ENCODE measurements at places on chromosomes 6 and 20.

GRCh38 chr6:24929242-24929641, 6.5 kb downstream of the RIPOR2 start:
- DNase-seq = no peak

GRCh38 chr6:4107873-4108272, 27.5 kb downstream of the ECI2 start:
- no peak for DNase-seq

- no peak for DNase-seq
Observed at GRCh38 chr6:148445620-148446019, 103.0 kb downstream of the SASH1 start.

DNA sequence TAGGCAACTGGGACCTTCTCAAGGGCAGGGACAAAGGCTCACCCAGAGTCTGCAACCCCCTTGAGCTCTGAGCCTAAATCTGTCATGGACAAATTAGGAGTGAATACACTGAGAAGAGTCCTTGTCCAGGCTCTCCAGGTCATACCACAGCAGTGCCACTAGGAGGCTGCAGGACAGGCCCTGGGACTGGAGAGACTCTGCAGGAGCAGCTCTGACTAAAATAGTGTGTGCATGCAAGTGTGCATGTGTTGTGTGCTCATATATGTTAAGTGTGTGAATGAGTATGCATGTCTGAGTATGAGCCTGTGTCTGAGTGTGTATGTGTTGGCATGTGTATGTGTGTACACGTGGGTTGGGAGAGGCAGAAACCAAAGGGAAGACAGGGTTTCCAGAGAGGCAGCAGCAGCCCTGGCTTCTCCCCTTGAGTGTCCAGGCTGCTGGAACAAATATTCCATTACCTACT, 27.1 kb downstream of the MRPL14 start:
- no peak for DNase-seq

GRCh38 chr20:7214081-7214740, 446.7 kb downstream of the BMP2 start:
- DNase-seq = no peak

DNA sequence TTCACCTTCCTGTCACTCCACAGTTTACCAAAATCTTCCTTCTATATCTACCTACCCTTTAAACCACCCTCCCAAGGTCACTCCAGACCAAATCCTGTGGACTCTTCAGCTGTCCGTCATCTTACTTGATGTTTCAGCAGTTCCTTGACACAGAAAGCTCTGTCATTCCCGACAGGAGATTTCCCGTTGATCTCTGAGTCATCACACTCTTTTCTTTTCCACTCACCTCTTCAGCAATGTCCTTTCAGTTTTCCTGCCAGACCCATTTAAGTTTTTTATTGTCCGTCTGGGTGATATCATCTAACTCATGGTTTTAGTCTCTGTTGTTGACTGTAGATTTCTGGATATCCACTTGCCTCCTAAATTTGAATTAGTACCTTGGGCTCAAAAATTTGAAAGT, 69.9 kb upstream of the SCGN start:
- DNase-seq = no peak

DNA sequence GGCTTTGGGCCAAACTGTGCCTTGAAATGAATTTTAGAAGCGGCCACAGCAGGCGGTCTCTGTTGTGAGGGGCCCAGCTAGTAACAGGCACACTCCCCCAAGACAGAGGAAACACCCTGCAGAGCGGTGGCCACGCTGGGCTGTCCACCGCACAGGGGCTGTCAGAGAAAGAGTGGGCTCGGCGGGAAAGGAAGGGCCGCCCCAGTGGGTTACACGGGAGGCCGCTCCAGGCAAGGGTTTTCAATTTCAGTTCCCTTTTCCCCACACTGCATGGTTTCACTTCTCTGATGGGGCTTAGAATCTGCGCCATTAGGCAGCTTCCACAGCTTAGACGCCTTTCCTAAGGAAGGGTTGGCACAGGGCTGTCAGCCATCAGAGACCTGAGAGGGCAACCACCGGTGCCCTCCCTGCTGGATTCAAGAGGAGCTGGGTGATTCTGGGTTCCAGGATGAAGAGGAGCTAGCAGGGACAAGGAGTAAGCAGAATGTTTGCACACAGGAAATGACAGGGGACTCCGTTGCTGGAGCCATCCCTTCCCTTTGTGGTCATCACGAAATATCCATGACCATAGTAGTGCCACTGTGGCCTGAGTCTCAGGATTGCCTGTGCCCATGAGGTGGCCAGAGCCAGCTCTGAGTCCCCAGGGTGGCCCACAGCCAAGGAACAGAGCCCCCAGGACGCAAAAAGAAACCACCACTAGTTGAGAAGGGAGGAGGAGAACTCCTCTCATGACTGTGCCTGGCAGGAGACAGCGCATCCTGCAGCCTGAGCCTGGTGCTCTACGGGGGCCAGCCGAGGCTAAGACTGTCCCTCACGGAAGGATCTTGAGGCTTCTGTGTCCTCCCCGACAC, 282.7 kb downstream of the NRN1 start:
- no peak for DNase-seq

DNA sequence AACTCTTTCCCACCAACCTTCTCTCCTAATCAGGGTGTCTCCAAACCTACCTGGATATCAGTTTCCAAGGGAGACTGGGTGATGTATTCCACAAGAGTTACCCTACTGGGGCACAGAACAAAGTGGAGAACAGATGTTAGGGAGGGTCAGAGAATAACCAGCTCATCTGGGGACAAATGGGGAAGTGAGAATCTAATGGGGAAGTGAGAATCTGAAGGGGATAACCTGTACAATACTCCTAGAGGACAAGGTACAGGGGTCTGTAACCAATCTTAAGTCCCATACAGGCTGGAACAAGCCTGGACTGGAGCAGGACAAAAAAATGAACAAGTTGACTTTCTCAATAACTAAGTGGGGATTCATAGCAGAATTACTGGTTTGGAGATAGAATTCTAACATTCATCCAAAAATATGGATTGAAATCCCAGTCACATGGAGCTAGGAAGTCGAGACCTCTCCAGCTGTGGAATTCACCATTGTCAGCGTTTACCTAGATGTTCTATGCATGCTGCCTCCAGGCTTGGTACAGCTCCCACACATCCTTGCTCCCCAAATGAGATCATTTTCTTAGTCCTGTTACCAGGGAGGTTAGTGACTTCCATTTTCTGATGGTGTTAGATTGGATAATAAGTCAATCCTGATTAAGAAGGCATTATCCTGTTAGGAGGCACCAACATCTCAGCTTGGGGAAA, 214.8 kb upstream of the MOCS1 start:
- DNase-seq = no peak

- no peak for DNase-seq
Observed at GRCh38 chr6:155444952-155445903, 10.4 kb downstream of the NOX3 start.

DNA sequence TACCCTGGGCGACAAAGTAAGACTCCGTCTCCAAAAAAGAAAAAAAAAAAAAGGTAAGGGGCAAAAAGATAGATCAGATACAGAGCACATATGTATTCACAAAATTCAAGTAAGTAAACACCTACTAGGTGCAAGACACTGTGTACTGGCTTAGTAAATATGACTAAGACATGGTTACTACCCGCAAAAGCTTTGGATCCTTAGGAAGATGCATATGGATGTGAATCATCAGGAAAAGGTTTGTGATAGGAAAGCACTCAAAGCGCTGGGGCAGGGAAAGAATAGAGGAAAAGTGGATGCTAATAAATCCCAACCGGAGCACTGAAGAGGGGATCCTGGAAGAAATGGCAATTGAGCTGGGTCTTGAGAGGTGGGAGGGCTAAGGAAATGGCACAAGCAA, 118.8 kb upstream of the FAM184A start:
- DNase-seq = no peak

GRCh38 chr6:169034516-169035167, 219.0 kb downstream of the THBS2 start:
- no peak for DNase-seq

DNA sequence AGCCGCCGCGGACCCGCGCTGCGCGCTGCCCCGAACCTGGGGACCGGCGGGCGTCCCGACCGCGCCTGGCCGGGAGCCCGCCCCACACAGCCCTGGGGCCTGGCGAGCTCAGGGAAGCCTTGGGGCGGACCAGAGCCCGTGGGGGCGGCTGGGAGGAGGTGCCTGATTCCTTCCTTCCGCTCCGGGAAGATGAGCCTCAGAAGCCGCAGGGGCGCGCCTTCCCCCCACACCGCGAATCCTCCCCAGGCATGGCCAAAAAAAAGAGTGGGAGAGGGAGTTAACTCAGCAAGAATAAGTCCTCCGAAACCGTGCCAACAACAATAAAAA, at the start of gene CBLN4:
Gene CBLN4 (minus strand): TSS at position 131 of the 327 bp plus-strand sequence. CDS start 1,348 bp downstream, outside the sequence.
- DNase-seq = no peak

- no peak for DNase-seq
Observed at GRCh38 chr6:39330476-39330875, 8.0 kb upstream of the KCNK16 start.

- DNase-seq = no peak
Observed at GRCh38 chr20:48275286-48276020, 490.2 kb upstream of the SULF2 start.

- DNase-seq = no peak
Observed at GRCh38 chr6:137870744-137871247, 3.7 kb downstream of the TNFAIP3 start.

GRCh38 chr6:88208726-88209125, 42.6 kb upstream of the CNR1 start:
- DNase-seq = no peak

GRCh38 chr20:41249411-41250281, 67.9 kb downstream of the ZHX3 start:
- no peak for DNase-seq

- no peak for DNase-seq
Observed at GRCh38 chr6:16619777-16620176, 141.5 kb downstream of the ATXN1 start.
